Renal cortex interstitium (tissue), 15 donors: ENCODE measurements at places on chromosomes 2 and 18. TPM values are rescaled to one million over a fixed set of nuclear protein-coding genes. Genes with fewer than 3 reads are reported as not detected.

DNA sequence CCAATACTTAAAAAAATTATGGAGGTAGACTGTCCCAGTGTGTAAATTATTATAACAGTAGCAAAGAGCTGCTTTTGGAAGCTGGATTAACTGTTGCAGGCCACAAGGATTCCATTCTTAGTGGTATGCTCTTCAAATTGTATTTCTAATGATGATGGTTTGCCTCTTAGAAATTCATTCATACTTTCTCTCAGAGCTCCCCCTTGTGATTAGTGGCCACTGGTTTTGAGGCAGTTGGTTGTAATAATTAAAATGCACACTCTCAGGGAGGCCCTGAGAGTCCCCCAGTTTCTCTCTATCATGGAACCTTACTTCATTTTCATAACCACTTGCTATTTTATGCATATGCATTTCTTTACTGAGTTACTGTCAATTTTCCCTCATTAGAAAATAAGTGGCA lies 122.5 kb downstream of the PLA2R1 start:
- DNase-seq = no peak

The FER1L5 gene
- polyA plus RNA-seq = 2.7 TPM

- peak; percentile 49 for DNase-seq
Observed at GRCh38 chr18:64037812-64038414, 68.0 kb downstream of the SERPINB8 start.

DNA sequence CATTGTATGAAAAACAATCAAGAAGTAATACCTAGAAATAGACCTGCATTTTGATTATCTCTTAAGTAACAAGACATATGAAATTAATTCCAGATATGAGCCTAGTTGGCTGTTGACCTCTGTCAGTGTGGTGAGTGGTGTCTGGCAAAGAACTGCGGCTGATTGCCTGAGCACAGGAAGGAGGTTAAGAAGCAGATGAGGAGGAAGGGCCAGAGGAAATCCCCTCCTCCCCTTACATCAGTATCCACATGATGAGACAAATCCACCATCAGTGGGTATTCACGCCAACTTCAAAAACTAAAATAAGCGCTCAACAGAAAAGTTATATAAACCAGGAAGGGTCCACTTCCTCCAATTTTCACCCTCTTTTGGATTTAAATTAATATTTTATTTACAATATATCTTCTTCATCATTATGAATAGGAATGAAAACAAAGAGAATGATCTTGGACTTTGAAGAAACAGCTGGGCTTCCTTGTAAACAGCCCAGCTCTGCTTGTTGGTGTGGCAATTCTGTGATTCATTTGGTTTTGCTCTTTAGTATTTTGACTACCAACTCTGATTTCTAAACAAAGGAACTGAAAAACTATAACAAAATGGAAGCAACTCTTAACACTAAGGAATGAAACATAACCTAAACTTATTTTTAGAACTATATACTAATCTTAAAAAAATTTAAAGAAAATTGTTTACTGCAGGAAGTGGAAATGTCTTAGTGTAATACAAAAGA lies 27.3 kb downstream of the RFTN2 start:
- no peak for DNase-seq

The POU3F3 gene
- polyA plus RNA-seq = 81.4 TPM

The TUBA4A gene
- 27.7 TPM for polyA plus RNA-seq

- DNase-seq = no peak
Observed at GRCh38 chr2:2703172-2703571, 372.1 kb upstream of the MYT1L start.

DNA sequence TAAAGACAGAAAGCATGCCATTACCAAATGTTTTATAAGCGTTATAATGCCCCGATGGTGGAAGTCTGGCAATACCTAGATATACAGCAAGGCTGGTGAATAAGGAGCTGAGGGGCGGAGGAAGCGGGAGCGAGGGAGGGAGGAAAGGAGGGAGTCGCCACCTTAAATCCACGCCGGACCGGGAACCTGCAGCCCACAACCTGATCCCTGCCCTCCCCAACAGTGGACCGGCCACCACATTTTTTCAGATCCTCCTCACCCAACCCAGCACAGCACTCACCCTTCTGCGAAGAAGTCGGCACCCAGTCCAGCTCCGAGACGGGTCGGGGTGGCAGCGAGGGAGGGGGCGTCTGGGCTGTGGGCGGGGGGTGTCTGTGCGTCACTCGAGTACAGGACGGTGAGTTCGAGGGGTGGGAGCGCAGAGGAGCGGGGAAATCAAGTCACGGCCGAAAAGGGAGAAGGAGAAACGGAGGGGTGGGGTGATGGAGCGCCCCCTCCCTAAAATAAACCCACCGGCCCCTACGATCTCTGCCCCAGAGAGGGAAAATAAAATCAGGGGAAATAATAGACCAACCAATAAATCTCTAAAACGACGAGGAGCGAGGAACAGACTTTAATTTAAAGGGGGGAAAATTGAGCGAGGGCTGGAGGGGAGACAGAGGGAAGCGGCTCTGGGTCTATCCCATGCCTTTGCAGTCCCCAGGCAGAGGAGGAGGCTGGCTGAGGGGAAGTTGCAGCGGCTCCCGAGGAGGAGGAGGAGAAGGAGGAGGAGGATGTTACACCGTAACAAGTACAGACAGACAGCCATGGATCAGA lies 96.5 kb upstream of the SERTAD2 start:
- DNase-seq = no peak
